IPS DF 6.9 (cell line): ENCODE measurements at places on chromosomes 11 and 22.

DNA sequence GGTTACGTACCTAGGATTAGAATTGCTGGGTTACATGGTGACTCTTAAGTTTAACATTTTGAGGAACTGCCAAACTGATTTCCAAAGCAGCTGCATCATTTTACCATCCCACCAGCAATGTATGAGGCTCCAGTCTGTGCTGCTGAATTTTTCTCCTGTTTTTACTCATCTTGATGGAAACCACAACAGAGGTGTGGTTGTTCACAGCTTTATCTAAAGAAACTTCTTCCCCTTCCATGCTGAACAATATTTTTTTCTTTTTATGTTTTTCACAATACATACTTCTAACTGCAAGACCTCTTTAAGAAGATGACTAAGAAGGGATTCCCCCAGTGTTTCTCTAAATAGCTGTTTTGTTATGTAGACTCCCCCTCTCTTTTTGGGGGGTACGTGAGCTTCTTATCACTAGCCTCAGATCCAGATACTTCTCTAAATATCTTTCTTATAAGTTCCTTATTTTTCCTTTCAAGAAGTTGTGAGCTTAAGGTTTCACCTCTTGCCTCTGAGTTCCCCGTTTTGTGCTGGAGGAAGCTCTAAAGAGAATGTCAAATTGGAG lies 24.0 kb downstream of the TCP11L1 start:
- H3K36me3 ChIP-seq: no peaks in the 10 kb centered on the region; the same call in 1 of the 2 replicates
- DNase-seq: no peak
- H3K27me3 ChIP-seq: no peaks in the 10 kb centered on the region
- no peaks in the 10 kb centered on the region for H3K4me1 ChIP-seq
- no peak overlapping the region for H3K27ac ChIP-seq

GRCh38 chr11:113859665-113860064 lies 15.7 kb downstream of the USP28 start:
- H3K4me3 ChIP-seq: no peak overlapping the region
- no peaks in the 10 kb centered on the region for H3K27me3 ChIP-seq
- no peak overlapping the region for H3K27ac ChIP-seq
- H3K36me3 ChIP-seq: no peaks in the 10 kb centered on the region; the same call in 1 of the 2 replicates

- no peak within 1 kb of the TSS for H3K27ac ChIP-seq
- H3K4me3 ChIP-seq: peak within 1 kb of the TSS; percentile 66
- H3K27me3 ChIP-seq: no peaks in the 10 kb centered on the region
- H3K4me1 ChIP-seq: peaks cover 7% of the 10 kb centered on the region
Measured at GRCh38 chr22:20268279-20269012, at the start of gene RTN4R. TSS of gene RTN4R (minus strand) at chr22:20268318. CDS start at chr22:20268092, 226 bp downstream.

GRCh38 chr11:121435551-121436511 lies 16.3 kb upstream of the SORL1 start:
- no peak overlapping the region for H3K27ac ChIP-seq
- no peaks in the 10 kb centered on the region for H3K36me3 ChIP-seq
- no peak overlapping the region for H3K4me3 ChIP-seq
- no peaks in the 10 kb centered on the region for H3K4me1 ChIP-seq
- no peaks in the 10 kb centered on the region for H3K27me3 ChIP-seq

GRCh38 chr11:46800177-46800576 lies 45.9 kb downstream of the CKAP5 start:
- H3K4me1 ChIP-seq: no peaks in the 10 kb centered on the region
- no peak overlapping the region for H3K27ac ChIP-seq
- peaks cover 8% of the 10 kb centered on the region; the same call in 1 of the 2 replicates for H3K36me3 ChIP-seq
- H3K4me3 ChIP-seq: no peak overlapping the region
- peaks cover 1% of the 10 kb centered on the region; the same call in 1 of the 2 replicates for H3K27me3 ChIP-seq

DNA sequence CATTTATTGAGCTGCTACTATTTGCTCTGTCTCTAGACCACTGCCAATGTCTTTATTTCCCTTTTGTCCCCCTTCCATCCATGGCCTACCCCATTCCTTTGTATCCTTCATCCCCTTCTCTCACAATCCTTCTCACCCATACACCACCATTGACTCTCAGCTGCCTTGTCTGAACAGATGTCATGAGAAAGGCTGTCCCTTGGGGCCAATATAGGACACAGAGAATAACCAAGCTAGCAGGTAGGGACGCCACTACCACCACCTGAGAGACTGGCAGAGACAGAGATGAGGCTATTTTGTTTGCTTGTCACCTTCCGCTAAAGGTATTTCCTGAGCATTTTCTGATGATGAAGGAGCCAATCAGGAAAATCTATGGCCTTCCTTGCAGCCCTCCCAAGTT lies 138.9 kb downstream of the CD44 start:
- no peaks in the 10 kb centered on the region for H3K36me3 ChIP-seq
- H3K27me3 ChIP-seq: no peaks in the 10 kb centered on the region
- no peak overlapping the region for H3K27ac ChIP-seq
- H3K4me3 ChIP-seq: no peak overlapping the region
- no peaks in the 10 kb centered on the region for H3K4me1 ChIP-seq
- no peak for DNase-seq

GRCh38 chr11:130827451-130828377 lies 88.6 kb downstream of the SNX19 start:
- peak; percentile 68 for DNase-seq
- H3K4me1 ChIP-seq: peaks cover 3% of the 10 kb centered on the region; the same call in 1 of the 2 replicates
- no peak overlapping the region for H3K4me3 ChIP-seq
- no peaks in the 10 kb centered on the region for H3K27me3 ChIP-seq

- no peak overlapping the region for H3K27ac ChIP-seq
- H3K4me3 ChIP-seq: no peak overlapping the region
- no peak for DNase-seq
- no peaks in the 10 kb centered on the region for H3K4me1 ChIP-seq
- no peaks in the 10 kb centered on the region for H3K36me3 ChIP-seq
- H3K27me3 ChIP-seq: no peaks in the 10 kb centered on the region
Measured at GRCh38 chr11:8566613-8567210, 27.3 kb downstream of the STK33 start.

DNA sequence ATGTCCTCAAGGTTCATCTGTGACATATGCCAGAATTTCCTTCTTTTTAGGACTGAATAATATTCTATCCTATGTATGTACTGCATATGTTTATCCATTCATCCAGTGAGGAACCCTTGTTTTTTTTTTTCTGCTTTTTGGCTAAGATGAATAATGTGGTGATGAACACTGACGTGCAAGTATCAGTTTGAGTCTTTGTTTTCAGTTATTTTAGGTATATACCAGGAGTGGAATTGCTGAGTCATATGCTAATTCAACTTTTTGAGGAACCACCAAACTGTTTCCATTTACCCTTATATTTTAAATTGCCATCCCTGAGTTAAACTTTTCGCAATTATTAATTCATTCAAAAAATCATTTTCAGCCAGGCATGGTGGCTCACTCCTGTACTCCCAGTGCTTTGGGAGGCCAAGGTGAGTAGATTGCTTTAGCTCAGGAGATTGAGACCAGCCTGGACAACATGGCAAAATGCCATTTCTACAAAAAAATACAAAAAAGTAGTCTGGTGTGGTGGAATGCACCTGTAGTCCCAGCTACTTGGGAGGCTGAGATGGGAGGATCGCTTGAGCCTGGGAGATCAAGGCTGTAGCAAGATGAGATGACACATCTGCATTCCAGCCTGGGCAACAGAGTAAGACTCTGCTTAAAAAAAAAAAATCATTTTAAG lies 64.2 kb downstream of the MICAL2 start:
- H3K4me1 ChIP-seq: no peaks in the 10 kb centered on the region
- no peaks in the 10 kb centered on the region for H3K27me3 ChIP-seq
- no peak for DNase-seq

DNA sequence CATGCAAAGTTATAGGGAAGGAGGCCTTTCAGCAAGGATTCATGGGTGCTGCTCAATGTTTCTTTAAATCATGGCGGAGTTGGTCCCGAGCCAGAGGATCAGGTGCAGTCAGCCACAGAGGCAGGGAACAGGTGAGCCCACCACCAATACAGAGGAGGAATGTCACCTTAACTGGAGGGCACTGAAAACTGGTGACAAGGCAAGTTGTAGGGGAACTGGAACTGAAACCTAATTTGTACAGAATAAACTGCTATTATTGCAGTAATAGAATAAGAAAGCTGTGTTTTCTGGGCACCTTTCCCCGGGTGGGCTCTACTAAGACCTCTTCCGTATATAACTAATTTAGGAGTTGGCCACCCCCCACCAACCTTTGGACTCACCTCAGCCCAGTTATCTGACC lies 296.0 kb upstream of the NARS2 start:
- H3K27ac ChIP-seq: no peak overlapping the region
- DNase-seq: no peak
- no peaks in the 10 kb centered on the region for H3K36me3 ChIP-seq
- H3K4me1 ChIP-seq: no peaks in the 10 kb centered on the region; the same call in none of the 2 replicates
- no peaks in the 10 kb centered on the region for H3K27me3 ChIP-seq

GRCh38 chr22:19152942-19153883 lies 3.1 kb upstream of the GSC2 start:
- no peaks in the 10 kb centered on the region for H3K36me3 ChIP-seq
- H3K4me1 ChIP-seq: no peaks in the 10 kb centered on the region
- peaks cover 39% of the 10 kb centered on the region for H3K27me3 ChIP-seq
- H3K4me3 ChIP-seq: no peak overlapping the region

DNA sequence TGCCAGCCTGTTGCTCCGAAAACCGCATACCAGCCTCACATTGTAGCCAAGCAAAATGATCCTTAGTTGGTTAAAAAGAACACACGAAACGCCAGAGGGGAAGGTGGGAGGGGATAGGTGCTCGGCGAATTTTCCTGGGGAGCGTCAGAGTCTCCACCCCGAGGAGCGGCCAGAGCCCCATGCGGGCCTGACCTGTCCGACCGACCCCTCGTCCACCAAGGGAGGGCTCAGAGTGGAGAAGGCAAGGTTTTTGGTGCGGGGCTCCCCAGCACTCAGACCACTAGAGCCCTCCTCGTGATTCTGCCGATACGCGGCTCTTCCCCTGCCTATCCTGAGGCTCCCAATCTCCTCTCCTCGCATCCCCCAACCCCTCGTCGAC lies 39.6 kb downstream of the DIXDC1 start:
- H3K27me3 ChIP-seq: no peaks in the 10 kb centered on the region
- H3K4me1 ChIP-seq: peaks cover 2% of the 10 kb centered on the region; the same call in 1 of the 2 replicates
- DNase-seq: no peak
- H3K36me3 ChIP-seq: no peaks in the 10 kb centered on the region
- peak overlapping the region; percentile 61; the same call in 1 of the 2 replicates for H3K4me3 ChIP-seq

DNA sequence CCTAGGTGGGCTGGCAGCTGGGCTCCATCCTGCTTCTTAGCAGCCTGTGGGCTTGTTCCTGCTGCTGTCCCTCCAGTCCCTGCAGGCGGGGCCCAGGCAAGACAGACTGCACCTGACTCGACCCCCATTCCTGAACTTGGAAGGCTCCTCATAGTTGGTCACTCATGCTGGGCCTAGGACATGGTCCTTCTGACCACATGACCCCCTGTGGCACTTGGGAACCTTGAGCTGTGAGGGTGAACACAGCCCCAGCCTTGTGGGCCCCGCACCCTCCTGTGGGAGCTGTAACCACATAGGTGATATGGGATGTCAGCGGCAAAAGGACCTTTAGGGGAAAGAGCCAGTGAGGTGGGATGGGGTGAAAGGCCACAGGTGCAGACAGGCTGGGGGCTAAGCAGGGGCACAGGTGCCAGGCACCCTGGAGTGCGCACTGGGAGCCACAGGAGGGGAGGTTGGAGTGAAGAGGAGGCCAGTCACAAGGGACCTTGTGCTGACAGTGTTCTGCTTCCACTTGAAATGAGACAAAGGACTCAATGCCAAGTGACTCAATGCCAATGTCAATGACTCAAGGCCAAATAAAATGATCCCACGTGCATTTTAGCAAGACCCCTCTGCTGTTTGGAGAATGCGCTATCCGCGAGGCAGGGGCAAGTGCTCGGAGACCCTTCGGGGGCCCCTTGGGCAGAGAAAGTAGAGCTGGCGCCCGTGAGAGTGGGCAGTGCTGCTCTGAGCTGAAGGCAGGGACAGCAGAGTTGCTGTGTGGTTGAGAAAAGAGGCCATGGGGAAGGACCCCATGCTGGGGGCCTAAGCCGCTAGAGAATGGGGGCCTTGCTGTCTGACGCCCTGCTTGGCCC lies 90.7 kb downstream of the MORC2 start:
- H3K27me3 ChIP-seq: no peaks in the 10 kb centered on the region
- H3K4me1 ChIP-seq: no peaks in the 10 kb centered on the region
- H3K27ac ChIP-seq: no peak overlapping the region
- no peak overlapping the region for H3K4me3 ChIP-seq
- DNase-seq: no peak

DNA sequence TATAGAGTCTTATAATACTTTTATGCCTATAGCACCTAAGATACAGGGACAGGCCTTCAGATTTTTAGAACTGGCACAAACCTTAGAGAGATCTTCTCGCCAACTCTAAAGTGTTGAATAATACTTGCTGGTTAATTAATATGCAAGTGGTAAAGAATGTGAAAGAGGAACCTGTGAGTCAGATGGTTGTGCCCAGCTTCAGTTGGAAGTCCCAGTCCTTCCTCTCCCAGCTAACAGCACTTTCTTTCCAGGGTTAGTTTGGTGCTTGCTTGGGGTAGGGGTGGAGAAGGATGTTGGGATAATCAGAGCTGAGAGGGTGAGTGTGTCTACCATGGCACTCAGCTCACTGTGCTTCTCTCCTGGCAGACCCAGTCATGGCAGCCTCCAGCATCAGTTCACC lies 4.9 kb upstream of the TMEM132A start:
- H3K4me1 ChIP-seq: peaks cover 9% of the 10 kb centered on the region
- H3K36me3 ChIP-seq: peaks cover 3% of the 10 kb centered on the region; the same call in 1 of the 2 replicates
- no peak overlapping the region for H3K4me3 ChIP-seq
- DNase-seq: no peak
- no peak overlapping the region for H3K27ac ChIP-seq
- no peaks in the 10 kb centered on the region for H3K27me3 ChIP-seq

DNA sequence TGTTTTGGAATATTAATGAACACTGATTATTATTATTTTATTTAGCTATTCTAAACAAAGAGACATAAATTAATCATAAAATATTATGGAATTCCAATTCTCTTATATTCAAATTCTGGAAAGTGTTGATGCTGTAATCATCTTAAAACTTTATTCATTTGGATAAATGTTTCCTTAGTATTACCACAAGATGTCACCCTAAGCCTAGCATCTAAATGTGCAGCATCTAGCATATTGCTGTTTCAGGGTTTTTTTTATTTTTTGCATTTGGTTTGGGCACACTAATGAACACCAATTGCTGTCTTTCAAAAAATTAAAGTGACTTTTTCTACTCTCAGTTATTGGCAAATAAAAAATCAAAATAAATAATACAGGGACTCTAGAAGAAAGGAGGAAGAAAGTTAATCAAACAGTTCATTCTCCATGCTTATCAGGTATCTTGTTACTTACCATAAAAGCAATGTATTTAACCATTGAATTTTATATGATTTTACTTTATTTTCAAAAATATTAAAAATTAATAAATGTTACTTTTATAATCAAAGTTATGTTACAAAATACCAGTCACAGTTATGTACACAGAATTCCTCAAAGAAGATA lies 31.8 kb downstream of the DLG2 start:
- no peak overlapping the region for H3K27ac ChIP-seq
- no peaks in the 10 kb centered on the region for H3K36me3 ChIP-seq
- no peaks in the 10 kb centered on the region for H3K27me3 ChIP-seq
- H3K4me1 ChIP-seq: no peaks in the 10 kb centered on the region
- H3K4me3 ChIP-seq: no peak overlapping the region
- DNase-seq: no peak

DNA sequence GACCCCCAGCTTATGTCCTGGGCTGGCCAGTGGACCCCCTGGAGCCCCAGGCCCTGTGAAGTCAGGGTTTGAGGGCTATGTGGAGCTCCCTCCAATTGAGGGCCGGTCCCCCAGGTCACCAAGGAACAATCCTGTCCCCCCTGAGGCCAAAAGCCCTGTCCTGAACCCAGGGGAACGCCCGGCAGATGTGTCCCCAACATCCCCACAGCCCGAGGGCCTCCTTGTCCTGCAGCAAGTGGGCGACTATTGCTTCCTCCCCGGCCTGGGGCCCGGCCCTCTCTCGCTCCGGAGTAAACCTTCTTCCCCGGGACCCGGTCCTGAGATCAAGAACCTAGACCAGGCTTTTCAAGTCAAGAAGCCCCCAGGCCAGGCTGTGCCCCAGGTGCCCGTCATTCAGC lies 24.6 kb downstream of the CSF2RB start:
- no peak for DNase-seq
- no peaks in the 10 kb centered on the region for H3K4me1 ChIP-seq
- no peaks in the 10 kb centered on the region for H3K36me3 ChIP-seq
- no peak overlapping the region for H3K27ac ChIP-seq
- no peaks in the 10 kb centered on the region for H3K27me3 ChIP-seq
